HEK293T (cell line): ENCODE measurements at places on chromosomes 5 and 9.
A peak's percentile ranks its signal among the peaks of the same experiment; 100 is the strongest.

- DNase-seq: no peak
Observed at GRCh38 chr9:21239911-21240310, at the start of gene IFNA14. Gene IFNA14 (minus strand): TSS chr9:21240005. CDS start chr9:21239935, 70 bp downstream.

DNA sequence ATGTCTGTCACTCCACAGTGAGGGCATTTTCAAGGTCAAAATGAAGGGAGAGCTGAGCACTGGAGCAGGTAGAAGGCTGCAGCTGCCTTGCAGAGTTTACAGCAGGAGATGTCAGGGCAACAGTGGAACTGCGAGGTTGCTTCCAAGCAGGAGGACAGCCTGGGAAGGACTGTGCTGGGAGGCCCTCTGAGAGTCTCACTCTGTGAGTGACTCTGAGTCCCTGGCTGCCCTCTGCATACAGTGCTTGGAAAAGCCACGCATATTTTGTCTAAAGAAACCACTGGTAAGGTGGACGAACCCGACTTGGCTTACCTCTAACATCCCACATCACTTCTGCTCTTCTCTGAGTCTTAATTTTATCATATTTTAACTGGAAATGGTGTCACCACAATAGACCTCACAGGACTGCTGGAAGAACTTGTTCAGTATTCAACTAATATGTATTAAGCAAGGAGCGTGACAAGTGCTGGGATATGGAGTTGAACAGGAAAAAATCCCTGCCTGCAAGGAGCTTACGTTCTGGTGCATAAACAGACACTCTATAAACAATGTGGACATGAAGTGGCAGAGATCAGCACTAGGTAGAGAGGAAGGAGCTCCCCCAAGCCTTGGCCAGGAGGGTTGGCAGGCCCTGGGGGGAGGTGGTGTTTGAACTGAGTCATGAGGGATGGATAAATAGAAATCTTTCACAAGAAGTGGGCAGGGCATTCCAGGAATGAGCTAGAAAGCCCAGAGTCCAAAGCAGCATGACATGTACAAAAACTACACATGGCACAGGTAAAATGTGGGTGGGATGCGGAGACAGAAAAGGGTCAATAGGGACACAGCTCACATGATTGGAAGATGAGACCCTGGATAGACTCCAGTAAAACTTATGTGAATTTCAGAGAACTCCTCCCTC lies 64.0 kb upstream of the FOXE1 start:
- DNase-seq: no peak

GRCh38 chr9:121684381-121685145 lies 33.1 kb downstream of the DAB2IP start:
- DNase-seq: peak; percentile 64

GRCh38 chr5:52996979-52997378 lies 7.8 kb downstream of the ITGA2 start:
- DNase-seq: no peak

- no peak for DNase-seq
Observed at GRCh38 chr9:38235244-38235643, 157.3 kb upstream of the ALDH1B1 start.

DNA sequence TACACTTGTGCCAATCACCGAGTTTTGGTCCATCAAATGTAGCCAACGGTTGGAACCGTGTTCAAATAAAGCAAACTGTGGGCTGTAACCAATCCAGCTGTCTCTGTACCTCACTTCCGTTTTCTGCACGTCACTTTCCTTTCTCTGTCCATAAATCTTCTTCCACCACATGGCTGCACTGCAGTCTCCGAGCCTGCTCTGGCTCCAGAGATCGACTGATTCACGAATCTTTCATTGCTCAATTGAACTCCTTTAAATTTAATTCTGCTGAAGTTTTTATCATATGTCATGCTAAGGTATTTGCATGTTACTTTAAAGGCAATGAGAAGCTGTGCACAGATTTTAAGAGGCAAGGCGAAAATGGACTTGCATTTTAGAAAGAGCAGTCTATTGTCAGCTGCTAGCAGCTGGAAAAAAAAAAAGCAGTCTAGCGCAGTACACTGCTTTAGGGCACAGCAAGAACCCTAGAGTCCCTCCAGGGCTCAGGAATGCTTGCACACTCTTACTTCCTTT lies 13.2 kb downstream of the TTC39B start:
- no peak for DNase-seq

- DNase-seq: no peak
Observed at GRCh38 chr9:110214090-110214489, 6.1 kb upstream of the C9orf152 start.

DNA sequence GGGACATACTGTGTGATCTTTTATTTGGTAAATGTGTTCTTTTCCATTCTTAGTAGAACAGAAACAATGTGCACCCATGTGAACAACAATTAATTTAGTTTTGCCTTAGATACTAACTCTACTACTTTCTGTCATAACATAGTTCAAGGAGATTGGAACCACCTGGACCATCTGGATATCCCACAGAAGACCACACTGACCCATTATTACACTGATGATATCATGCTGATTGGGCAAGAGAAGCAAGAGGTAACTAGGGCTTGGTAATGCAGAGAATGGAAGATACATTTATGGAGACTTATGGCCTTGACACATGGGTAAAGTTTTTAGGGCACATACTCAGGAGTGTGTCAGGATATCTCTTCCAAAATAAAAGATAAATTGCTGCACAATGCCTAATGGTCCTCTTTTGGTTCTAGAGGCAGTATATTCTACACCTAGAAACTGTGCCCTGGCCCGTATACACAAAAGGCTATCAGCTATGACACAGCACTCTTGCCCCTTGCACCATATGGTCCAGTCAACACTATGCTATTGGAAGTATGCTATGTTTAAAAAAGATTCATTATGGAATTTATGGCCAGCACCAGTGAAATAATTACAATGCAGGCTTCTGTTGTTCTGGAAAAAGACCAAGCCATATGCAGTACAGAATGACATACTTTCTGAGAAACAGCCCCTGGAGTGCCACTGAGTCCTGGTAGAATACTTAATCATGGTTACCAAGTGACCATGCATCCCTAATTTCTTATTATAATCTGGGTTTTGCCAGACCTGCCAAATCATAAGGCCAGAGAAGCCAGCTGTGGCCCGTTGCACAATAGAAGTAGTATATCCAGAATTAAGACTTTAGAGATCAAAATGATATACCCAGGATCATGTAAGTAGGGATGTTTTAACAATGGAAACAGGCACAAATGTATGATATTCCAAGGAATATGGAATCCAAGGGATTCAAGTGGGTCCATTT lies 41.6 kb upstream of the MROH2B start:
- DNase-seq: no peak

DNA sequence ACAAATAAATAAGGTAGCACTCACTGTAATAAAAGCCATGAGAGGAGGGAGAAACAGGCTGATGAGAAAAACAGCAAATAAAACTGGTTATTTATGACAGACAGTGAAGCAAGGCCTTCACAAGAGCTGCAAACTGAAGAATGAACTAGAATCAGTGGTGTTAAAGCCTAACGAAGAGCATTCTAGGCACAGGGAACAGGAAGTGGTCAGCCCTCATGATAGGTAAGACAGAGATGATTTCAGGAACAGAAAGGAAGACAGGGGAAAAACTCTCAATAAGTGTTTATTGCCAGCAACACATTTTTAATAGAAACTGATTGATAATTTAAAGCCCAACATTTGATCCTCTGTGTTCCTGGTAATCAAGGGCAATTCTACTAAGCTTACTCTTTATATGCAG lies 124.5 kb downstream of the EDIL3 start:
- DNase-seq: no peak

DNA sequence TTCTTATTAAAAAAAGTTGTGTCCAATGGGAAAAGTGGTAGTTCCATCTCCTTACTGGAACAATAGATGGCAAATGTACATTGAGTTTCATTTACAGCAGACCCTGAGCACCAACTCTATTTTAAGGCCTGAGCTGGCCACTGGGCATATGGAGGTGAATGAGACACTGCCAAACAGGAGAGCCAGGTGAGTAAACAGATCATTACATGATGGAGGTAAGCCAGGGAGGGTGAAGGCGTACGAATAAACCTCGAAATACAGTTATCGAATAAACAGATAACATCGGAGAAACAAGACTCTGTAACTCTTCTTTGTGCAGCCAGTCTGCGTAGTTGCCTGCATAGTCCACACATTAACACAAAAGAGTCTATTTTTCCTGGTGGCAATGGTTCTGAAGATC lies 446.4 kb upstream of the KLF4 start:
- DNase-seq: no peak

DNA sequence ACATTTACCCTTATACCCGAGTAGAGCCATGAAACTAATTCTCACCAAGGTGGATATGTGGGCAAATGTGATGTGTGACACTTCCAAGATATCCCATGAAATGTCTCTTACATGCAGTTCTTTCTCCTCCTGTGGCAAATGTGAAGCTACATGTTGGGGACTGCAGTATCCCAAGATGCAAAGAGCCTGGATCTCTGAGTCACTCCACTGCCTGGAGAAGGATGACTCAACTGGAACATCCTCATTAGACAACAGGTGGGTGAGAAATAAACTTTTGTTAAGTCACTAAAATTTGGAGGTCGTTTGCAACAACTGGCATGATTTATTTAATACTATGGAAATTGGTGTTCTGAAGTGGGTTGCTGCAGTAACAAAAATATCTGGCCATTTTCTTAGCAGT lies 36.5 kb upstream of the TENT4A start:
- DNase-seq: no peak

DNA sequence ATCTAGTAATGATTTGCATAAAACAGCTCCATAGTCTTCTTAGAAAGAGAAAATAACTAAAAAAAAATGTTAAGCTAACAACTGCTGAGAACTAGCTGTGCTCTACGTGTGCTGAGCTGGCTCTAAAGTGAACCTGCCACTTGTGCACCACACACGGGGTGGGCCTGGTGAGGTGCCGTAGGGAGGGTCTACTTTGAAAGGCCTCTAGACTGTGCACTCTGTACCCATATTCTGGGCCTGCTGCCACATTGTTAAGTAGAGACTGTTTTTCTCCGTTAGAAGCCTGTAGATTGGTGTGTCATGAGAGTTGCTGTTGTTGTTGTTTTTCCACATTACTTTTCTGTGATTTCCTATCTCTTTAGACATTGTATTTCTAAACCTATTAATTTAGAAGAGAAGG lies 93.9 kb downstream of the CD180 start:
- DNase-seq: no peak

GRCh38 chr5:31768784-31769183 lies 129.9 kb downstream of the PDZD2 start:
- no peak for DNase-seq

GRCh38 chr9:70923961-70924360 lies 197.5 kb downstream of the TRPM3 start:
- DNase-seq: no peak

- peak; percentile 68 for DNase-seq
Observed at GRCh38 chr9:21994556-21995005, at the start of gene CDKN2B-AS1. Gene CDKN2B-AS1 (plus strand): TSS chr9:21994791.

GRCh38 chr5:176389135-176390123 lies 878 bp downstream of the HIGD2A start:
- DNase-seq: no peak

- no peak for DNase-seq
Observed at GRCh38 chr5:177372034-177372896, 12.0 kb upstream of the SLC34A1 start.

- DNase-seq: no peak
Observed at GRCh38 chr9:120390637-120391190, 189.3 kb downstream of the CDK5RAP2 start.

GRCh38 chr9:82031538-82032280 lies 43.1 kb downstream of the SPATA31D1 start:
- DNase-seq: peak; percentile 8

DNA sequence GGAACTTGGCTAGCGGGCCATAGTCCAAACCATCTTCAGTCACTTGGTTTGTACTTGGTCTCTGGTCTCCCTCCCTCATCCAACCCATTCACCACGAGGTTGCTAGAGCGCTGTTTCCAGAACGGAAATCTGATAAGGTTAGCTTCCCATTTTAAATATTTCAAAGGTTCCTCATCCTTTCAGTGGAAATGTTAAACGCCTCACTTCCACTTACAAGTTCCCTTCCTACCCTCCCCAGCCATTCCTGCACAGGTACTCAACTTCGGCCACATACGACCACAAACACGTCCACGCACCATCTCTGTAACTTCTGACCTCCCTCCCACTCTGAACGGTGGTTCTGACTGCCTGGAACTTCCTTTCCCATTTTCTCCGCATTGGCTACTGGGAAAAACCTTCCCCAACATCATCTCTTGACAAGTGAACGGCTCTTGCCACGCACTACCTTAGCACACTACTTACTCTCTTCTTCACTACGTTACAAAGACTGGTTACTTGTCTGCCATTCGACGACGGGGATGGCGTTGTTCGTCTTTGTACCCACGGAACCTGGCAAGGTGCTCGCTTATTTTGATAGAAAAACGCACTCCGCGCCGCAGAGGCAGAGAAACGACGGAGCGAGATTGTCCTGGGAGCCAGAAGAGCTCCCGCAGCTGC lies 629 bp downstream of the CCNH start:
- peak; percentile 27 for DNase-seq

DNA sequence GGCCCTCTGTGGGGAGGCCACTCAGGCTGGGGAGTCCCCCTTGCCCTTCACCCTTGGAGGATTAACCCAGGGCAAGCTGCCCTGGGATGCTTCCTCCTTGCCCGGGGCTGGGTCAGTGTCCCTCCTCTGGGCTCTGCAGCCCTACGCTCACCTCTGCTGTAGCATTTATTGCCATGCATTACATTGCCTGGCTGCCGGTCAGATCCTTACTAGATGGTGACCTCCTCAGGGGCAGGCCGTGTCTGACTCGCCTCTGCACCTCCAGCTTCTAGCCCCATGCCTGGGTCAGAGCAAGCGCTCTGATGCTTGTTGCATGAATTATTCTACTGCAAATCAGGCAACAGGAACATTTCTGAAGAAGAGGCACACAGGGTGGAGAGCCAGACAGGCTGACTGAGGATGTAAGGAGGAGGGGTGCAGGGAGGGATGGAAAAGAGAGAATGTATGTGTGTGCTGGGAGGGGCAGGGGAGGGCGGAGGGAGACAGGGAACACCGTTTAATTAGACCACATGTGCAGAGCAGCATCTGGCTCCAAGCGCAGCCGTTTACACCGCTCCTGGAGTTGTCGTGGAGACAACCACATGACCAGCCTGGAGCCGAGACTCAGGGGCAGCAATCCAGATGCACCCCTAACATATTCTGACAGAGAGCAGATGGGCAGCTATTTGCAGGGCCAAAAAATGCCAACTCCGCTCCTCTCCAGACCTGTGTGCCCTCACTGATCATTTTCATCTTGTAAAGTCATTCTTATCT lies 117.0 kb downstream of the CRB2 start:
- DNase-seq: no peak

GRCh38 chr5:107502676-107503060 lies 168.1 kb downstream of the EFNA5 start:
- no peak for DNase-seq

- DNase-seq: no peak
Observed at GRCh38 chr5:78805-79149, 13.2 kb upstream of the PLEKHG4B start.

GRCh38 chr9:68502279-68502678 lies 38.4 kb downstream of the TMEM252 start:
- DNase-seq: no peak

- no peak for DNase-seq
Observed at GRCh38 chr9:79939819-79940218, 368.1 kb downstream of the TLE4 start.

- DNase-seq: no peak
Observed at GRCh38 chr9:81637276-81637675, 52.1 kb downstream of the TLE1 start.

- DNase-seq: no peak
Observed at GRCh38 chr9:2320114-2320513, 301.5 kb upstream of the VLDLR start.
